ENCODE measurements at places on chromosomes 6 and 20.
A peak's percentile ranks its signal among the peaks of the same experiment; 100 is the strongest.

GRCh38 chr6:20835315-20836010 is 301.2 kb downstream of the CDKAL1 start:
- no peak for DNase-seq

GRCh38 chr6:112017169-112017568 is 36.7 kb upstream of the CCN6 start:
- no peak for DNase-seq

GRCh38 chr6:28425944-28426541 is 17.2 kb downstream of the ZSCAN23 start:
- no peak for DNase-seq

DNA sequence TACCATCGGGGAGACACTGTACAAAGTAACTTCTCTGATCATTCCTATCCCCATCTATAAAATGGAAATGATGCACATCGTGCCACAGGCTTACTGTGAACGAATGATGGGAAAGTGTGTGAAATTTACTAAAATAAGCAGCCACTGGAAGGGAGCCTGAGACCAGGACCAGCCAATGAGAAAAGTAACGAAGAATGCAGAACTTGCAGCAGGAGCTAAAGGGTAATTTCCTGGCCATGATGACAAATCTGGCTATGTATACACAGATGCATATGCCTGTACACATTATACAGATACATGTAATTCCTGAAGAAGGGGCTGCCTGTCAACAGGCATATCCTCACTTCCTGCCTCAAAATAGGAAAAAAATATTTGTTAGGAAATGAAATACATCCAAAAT is 47.4 kb downstream of the GMDS start:
- no peak for DNase-seq

DNA sequence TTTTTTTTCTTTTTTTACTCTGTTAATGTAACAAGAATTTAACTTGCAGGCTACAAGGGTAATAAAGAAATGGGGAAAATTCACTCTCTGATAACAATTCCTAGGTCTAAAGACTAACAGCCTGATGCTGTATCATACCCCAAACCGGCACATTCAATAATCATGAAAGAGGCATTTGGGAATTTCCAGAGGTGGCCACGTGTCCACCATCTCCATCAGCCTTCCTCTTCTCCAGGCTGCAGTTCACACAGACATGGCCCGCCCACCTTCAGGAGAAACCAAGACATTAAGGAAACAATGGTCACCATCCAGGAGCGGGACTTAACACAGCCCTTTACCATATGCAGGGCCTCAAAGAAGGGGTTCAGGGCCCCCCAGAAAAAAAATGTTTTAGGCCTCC is 44.8 kb downstream of the PDE10A start:
- no peak for DNase-seq

DNA sequence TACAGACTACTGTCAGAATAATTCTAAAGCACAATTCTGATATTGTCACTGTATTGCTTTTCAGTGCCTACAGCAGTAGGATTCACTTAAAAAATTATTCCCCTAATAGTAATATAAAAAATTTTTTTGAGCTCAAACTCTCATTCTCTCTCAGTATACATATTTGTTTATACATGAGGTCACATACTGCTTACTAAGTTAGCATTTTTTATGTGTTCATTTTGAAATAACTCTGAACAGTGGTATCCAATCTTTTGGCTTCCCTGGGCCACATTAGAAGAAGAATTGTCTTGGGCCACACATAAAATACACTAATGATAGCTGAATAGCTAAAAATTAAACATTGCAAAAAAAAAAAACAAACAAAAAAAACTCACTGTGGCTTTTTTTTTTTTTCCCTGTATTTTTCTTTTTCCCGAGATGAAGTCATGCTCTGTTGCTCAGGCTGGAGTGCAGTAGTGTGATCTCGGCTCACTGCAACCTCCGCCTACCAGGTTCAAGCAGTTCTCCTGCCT is 38.6 kb downstream of the ASXL1 start:
- no peak for DNase-seq

DNA sequence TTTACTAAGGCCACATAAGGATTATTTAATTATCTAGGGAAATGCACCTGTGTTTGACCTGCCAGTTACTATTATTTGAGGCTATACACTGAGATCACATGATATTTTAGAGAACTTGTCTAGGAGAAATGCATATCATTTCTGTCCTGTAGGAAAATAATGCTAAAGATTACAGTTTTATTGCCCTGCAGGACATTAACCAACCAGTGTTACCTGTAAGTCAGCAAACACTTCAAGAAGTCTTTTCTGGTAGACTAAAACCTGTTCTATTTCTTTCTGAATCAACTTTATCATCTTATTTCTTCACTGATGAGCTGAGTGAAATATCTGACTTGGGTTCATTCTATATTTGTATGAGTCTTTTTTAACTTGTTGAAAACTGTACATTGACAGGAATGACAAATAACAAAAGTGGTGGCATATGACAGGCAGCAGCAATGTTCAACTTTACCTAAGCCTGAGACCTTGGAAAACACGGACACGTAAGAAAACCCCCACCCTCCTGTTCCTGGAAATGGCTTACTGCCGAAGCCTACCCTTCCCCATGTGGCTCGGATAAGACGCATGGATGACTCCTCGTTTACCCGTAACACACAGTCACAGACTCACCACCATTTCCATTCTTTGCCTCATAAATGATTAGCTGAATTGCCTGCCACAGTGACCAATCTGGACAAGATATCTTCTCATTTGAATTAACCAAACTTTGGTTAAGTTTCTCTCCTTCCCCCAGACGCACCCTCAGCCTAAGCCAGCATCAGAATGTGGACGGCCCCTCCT is 118.0 kb upstream of the CD93 start:
- no peak for DNase-seq

DNA sequence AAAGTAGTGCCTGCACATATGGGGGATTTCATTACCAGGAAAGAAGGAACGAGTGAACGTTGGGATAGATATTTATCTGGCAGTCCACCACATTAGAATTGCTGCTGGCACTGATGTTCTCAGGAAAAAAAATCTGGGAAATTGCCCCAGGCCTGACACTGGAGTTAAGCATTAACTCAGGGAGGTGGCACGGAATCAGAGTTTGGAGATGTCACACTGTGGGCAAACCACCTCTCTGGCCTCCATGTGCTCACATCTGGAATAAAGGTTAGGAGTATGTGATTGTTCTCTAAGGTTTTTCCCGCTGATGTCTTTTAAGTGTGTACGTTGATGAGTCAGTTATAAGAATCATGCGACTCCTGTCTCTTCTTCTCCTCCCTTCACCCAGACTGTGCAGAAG is 7.9 kb downstream of the TGM3 start:
- no peak for DNase-seq

GRCh38 chr6:8536122-8536521 is 100.8 kb upstream of the SLC35B3 start:
- no peak for DNase-seq

GRCh38 chr6:168565112-168565511 is 124.1 kb downstream of the SMOC2 start:
- DNase-seq = no peak

DNA sequence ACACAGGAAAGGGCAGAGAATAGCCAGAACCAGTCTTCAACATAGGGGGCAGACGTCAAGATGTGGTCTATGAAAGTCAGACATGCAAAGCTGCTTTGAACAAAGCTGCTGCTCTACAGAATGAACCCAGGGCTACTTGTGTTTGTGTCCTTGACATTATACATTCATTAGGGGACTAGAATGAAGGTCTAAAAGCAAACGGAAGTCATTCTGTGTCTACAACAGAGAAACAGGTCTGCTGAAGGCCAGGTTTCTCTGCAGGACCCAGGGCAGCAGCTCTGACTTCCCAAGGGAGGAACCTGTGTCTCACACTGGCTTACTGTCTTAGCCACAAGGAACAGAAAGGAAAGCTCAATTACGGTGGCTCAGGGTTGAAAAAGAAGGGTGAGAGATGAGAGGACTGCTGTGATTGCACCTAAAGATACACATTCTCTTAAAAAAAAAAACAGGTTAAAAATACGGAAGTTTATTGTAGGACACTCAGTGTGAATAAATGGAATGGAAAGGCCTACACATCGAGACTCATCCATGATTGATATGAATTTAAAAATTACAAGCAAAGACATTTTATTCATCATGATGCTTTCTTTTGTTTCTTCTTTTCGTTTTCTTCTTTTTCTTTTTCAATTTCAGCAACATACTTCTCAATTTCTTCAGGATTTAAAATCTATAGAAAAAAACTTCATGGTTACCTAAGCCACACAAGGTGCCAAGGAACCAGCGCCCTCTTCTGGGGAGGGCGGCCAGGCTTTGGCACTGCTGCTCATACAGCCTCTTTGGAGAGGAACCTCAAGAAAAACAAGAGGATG is 6.7 kb downstream of the PSMA7 start:
- peak; percentile 70 for DNase-seq

- peak; percentile 32 for DNase-seq
Measured at GRCh38 chr20:5150226-5151076, 23.6 kb downstream of the CDS2 start.

GRCh38 chr6:34615574-34616226 is 59.6 kb upstream of the SPDEF start:
- no peak for DNase-seq

GRCh38 chr20:19115581-19115980 is 96.9 kb upstream of the SLC24A3 start:
- no peak for DNase-seq

DNA sequence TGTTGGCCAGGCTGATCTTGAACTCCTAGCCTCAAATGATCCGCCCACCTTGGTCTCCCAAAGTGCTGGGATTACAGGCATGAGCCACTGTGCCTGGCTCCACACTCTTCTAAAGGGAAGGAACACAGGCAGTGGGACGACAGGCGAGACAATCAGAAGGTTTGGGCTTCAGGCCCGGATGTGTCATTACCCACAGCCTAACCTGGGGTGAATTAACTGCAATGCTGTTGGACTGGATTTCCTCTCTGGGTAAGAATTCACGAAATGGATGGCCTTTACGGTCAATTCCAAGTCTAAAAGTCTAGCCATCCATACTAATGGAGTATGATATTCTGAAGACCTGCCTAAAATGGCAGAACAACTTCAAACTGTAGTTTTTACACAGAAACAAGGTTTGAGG is 83.7 kb upstream of the CCDC28A start:
- DNase-seq = no peak

GRCh38 chr20:48238326-48238725 is 453.0 kb upstream of the SULF2 start:
- DNase-seq = no peak

DNA sequence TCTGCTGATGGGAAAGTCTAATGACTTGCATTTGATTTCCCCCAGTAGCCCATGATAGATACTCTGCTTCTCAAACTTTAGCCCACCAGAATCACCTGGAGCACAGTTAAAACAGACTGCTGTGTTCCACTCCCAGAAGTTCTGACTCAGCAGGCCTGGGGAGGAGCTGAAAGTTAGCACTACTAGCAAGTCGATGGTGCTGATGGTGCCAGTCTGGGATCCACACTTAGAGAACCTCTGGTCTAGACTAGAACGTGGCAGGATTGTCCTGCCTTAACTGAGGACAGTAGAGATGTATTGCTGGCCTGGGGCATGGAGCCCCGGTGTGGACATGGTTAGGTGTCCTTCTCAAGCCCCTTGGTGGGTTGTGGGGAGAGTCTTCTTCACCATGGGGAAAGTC is 8.7 kb downstream of the TOX2 start:
- no peak for DNase-seq

- DNase-seq = no peak
Measured at GRCh38 chr6:3872370-3872854, 23.2 kb downstream of the FAM50B start.

DNA sequence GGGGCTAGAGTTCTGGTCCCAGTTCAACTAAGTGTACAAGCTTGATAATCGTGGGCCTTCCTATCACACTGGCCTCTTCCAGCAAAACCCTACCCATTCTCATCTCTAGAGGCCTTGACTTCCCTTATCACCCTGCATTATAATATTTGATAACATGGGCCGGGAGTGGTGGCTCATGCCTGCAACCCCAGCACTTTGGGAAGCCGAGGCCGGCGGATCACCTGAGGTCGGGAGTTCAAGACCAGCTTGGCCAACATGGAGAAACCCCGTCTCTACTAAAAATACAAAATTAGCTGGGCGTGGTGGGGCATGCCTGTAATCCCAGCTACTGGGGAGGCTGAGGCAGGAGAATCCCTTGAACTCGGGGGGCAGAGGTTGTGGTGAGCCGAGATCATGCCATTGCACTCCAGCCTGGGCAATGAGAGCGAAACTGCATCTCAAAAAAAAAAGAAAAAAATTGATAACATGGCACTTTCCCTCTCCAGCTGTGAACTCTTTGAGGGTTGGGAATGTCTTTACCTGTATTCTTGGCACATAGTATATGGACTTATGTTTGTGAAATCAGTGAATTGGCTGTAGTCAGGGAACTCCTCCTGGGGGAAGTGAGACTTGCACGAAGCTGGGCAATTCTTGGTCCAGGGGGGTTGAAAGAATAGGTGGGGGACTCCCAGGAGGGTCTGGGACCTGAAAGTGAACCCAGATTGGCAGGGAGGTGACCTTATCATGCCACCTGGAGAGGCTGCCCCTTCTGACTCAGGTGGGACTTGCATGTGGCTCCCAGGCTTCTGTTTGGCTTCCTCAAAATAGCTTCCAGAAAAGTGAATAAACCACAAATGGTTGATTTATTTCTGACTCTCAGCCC is 915 bp upstream of the C6orf47 start:
- no peak for DNase-seq

DNA sequence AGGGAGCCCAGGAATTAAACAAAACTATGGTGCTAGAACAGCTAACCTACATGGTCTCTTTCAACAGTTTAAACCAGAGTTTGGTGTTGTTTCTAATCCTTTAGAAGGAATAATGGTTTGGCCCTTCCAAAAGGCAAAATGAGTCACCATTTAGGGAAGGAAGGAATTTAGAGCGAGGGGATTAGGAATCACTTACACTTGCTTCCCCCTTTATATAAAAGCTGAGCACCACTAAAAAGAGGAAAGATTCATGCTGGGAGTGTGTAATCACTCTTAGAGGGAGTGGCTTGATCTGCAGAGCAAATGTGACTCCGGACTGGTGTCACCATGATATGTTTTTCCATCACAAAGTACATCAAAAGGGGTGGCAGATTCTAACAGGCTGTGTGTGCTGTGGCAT is 63.6 kb downstream of the F13A1 start:
- DNase-seq = peak; percentile 43

DNA sequence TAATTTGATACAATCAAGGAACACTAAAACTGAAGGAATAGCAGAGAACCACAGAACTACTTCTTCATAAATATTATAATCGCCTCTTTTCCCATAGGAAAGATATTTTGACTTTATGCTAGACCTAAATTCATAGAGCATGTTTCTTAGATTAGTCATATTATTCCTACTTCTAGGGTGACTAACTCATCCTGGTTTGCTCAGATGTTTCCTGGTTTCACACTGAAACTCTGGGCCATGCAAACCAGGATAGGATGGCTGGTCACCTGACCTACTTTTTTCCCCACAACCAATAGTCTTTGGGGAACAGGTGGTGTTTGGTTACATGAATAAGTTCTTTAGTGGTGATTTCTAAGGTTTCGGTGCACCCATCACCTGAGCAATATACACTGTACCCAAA is 42.8 kb downstream of the MMS22L start:
- no peak for DNase-seq

GRCh38 chr6:81265106-81265505 is 487.4 kb downstream of the TENT5A start:
- DNase-seq = no peak

- DNase-seq = no peak
Measured at GRCh38 chr20:40952136-40952535, 76.5 kb upstream of the TOP1 start.

GRCh38 chr20:25859649-25860530 is 163.2 kb upstream of the ZNF337 start:
- DNase-seq = peak; percentile 73

Data from suppressor macrophage treated with lipopolysaccharide for 4 hours (primary cell).